ENCODE measurements at places on chromosomes 1 and 21.

GRCh38 chr1:234611847-234612351 lies 1.9 kb upstream of the IRF2BP2 start:
- peak; percentile 30 for DNase-seq

- peak; percentile 57 for DNase-seq
These were observed 106.7 kb downstream of the HIVEP3 start for GRCh38 chr1:41812051-41812450.

- peak; percentile 52 for DNase-seq
These were observed 6.5 kb downstream of the LRP8 start for GRCh38 chr1:53321366-53321765.

DNA sequence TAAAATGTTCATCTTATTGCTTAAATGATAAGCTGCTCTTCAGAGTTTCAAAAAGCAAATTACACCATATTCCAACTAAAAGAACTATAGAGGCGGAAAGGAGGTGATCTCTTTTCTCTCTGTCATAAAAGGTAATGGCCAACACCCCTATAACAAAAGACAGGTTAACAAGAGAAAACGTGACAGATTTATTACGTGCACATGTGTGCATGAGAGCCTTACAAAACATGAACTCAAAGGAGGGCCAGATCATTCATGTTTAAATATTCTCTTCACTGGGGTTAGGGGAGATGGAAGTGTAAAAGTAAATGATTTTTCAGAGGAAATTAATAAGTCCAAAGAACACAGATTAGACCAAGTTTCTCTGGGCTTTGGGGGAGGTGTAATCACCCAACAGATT lies 26.5 kb upstream of the FMO2 start:
- DNase-seq = no peak

DNA sequence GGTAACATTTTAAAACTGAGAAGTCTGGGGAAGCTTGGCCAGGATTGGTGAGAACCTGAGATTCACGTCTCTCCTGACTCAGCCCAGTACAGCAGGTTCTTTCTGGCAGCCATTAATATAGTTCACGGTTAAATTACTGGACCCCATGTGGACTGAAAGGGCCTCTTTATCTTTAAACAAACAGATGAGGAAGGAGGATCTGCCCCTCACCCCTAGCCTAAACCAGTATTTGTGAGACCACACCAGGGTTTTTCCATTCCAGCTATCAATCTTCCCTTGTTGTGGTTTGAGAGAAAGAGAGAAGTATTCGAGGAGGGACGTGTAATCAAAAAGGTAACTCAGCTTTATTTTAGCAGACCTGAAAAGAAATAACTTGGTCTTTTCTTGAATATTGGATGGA lies 137.1 kb downstream of the PROX1 start:
- no peak for DNase-seq

- no peak for DNase-seq
These were observed 10.4 kb downstream of the TTLL10 start for GRCh38 chr1:1183833-1184775.

- DNase-seq = no peak
These were observed 24.2 kb downstream of the MAEL start for GRCh38 chr1:167013108-167013929.

- DNase-seq = no peak
These were observed 350.8 kb upstream of the KAZN start for GRCh38 chr1:14247666-14248065.

DNA sequence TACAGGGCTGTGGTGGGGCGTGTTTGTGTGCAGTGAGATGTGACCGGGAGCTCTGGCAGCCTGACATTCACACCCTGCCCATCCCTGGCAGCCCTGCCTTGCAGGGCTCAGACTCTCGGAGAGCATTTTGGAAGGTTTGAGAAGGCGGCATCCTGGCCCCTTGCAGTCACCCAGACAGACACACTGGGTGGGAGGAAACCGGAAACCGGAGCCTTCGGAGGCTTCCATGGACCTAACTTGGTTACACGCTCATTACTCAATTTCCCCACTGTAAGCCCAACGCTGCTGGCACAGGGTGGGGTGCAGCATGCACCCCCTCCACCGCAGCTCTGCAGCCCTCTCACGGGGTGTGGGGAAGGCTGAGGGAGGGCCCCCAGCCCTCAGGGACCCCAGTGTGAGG lies 22.2 kb upstream of the RSPO1 start:
- DNase-seq = no peak

- no peak for DNase-seq
These were observed 68.8 kb downstream of the FHAD1 start for GRCh38 chr1:15315815-15316214.

- DNase-seq = no peak
These were observed 23.7 kb upstream of the TMCO2 start for GRCh38 chr1:40224040-40224439.

DNA sequence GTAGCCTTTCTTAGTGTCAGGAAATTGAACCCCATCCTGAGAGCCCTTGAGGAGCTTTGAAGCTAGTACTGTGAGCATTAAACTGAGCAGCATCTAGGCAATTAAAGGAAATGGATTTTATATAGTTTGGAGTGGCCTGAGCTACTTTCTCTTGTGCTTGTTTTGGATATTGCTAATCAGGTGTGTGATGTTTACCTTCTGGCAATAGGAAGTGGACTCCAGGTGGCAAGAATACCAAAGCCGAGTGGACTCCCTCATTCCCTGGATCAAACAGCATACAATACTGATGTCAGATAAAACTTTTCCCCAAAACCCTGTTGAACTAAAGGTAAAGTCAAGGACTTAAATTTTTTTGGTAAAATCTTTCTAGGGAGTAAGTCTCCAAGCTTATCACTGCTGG lies 79.4 kb downstream of the MACF1 start:
- no peak for DNase-seq

DNA sequence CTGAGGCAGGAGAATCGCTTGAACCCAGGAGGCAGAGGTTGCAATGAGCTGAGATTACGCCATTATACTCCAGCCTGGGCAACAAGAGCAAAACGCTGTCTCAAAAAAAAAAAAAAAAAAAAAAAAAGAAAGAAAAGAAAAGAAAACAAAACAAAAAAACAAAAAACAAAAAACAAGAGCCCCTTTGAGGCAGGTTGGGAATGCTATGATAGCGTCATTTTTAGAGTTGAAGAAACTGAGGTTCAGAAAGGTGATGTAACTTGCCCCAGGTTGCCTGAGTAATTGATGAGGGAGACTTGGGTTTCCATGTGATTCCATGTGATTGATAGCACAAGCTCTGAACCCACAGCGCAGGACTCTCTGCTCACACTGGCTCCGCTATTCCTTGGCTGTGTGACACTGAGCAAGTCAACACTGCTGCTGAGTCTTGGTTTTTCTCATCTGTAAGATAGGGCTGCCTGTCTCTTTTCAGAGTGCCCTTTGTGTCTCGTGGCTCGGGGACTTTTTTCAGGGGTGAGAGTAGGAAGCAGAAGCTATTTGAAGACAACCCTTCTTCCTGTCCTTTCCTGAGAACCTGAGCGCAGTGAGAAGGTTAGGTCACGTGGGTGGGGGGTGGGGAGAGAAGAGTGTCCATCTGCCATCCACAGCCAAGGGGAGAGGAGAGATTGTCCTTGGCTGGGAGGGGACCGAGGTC lies 2.5 kb downstream of the CNR2 start:
- no peak for DNase-seq

DNA sequence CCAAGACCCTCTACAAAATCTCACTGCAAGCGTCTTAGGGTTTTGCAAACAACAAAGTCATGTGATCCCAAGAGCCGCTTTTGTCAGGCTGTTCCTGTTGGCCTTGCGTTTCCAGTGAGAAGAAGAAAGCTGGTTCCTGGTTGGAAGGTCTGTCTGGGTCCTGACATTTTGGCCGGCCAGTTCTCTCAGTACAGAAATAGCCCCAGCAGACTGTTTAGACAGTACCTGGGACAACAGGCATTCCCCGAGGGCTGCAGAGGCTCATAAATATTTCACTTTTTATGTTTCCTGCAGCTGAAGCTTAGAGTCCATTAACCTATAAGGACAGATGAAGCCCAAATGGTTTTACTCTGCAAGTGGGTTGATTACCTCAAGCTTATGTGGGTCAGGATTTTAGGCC lies 8.6 kb downstream of the GPR137B start:
- DNase-seq = no peak
